ENCODE measurements at places on chromosomes 5 and 9.

DNA sequence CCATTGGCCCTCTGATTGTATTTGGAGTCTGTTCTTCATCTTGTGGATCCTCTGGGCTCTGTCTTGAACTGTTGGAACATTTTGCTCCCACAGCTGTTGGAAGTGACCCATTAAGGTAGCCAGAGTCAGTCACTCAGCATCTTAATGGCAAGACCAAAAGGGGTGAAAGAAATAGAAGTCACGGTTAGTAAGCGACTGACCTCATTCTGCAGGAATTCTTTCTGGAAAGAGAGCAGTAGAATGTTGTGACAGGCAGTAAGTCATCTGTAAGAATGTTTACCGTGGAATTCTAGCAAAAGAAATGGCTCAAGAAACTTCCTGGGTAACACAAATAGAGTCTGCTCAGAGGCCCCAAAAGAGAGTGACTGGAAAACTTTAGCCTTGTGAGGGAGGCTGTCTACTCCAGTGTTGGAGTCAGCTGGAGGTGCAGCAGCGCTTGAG lies 28.6 kb upstream of the TNC start:
- DNase-seq, result no peak

DNA sequence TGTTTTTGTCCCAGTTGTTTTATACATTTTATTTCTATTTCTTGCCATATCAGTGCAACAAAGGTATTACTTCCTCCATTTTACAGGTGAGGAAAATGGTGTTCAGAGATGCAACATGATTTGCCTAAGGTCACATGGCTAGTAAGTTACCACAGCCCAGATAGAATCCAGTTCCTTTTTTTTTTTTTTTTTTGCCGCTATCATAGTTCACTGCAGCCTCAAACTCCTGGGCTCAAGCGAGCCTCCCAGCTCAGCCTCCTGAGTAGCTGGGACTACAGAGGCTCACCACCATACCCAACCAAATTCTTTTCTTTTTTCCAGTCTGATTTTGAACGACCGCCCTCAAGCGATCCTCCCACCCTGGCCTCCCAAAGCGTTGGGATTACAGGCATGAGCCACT lies 480 bp upstream of the CCDC69 start:
- DNase-seq, result no peak

GRCh38 chr5:65926893-65927292 lies 518 bp downstream of the ERBIN start:
- DNase-seq, result no peak

DNA sequence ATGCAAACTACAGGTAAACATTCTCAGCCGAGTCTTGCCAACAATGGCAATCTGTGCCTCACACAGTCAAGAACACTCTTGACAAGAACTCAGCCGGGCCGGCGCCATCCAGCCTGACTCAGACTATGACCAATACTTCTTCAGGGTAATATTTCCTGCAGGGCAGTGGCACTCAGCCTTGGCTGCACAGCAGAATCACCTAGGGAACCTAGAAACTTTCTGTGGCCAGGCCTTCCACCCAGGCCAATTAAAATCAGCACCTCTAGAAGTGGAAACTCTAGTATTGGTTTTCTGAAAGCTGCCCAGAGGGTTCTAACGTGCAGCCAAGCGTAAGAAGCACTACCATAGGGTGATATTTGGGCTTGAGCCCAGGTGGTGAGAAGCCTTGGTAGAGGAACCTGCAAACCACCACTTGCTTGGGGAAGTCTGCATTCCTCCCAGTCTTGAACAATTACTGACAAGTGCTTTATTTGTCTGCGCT lies 120.6 kb downstream of the TTLL11 start:
- no peak for DNase-seq

GRCh38 chr5:73822989-73823339 lies 197.0 kb downstream of the ARHGEF28 start:
- no peak for DNase-seq

GRCh38 chr5:150485693-150486401 lies 22.1 kb upstream of the NDST1 start:
- DNase-seq, result no peak

DNA sequence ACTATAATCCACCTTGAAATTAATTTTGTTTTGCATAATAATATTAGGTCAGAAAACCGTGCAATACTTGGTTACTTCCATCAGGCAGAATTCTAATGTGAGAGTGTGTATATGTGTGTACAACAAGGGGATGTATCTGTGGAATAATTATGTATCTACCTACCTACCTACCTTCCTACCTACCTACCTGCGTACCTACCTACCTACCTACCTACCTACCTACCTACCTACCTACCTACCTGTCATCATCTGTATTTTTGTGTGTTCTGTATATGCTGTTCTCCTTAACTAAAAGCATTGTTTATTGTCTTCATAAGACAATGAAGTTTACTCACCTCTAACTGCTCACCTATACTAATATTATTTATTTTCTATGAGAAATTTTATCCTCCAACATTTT lies 52.8 kb downstream of the VCAN start:
- DNase-seq, result no peak

DNA sequence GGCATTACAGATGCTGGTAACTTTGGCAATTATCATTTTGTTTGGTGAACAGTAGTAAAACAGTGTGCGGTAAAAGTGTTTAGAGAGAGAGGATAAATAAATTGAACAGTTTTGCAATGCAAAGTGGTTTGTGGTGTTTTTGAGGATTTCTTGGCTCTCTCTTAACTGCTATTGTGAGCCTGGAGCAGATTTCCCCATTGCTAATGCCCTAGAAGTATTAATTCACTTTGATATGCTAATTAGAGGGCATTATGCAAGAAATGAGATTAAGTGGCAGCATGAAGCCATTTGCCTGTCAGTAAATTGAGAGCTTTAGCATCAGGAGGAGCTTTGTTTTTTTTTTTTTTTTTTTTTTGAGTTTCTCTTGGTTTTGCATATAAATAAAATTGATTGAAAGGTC lies 8.2 kb downstream of the PBX3 start:
- DNase-seq, result no peak

- no peak for DNase-seq
Measured at GRCh38 chr9:70581214-70581954, 166.9 kb upstream of the KLF9 start.

DNA sequence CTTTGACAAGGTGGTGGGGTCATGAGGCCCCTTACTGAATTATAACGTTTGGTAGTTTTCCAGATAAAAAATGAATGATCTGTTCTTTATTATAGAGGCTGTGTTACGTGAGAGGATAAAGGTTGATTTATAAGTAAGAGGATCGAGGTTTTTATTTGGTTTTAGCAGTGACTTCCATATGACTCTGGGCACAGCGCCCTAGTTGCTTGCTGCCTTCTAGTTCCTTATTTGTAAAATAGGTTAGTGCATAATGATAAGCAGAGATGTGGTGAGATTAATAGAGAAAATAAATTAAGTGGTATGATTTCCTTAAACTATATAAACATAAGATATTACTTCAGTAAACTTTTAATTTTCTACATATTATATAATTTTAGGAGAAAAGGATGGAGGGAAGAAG lies 29.8 kb downstream of the MRRF start:
- DNase-seq, result no peak

GRCh38 chr5:17257705-17258273 lies 40.4 kb downstream of the BASP1 start:
- DNase-seq, result no peak

GRCh38 chr5:50476549-50476948 lies 35.5 kb upstream of the EMB start:
- DNase-seq, result no peak

- no peak for DNase-seq
Measured at GRCh38 chr5:98368141-98368540, 405.3 kb upstream of the RGMB start.

- no peak for DNase-seq
Measured at GRCh38 chr9:18662320-18662719, 188.4 kb downstream of the ADAMTSL1 start.

GRCh38 chr9:6215562-6215961 lies at the start of gene IL33:
Gene IL33 (plus strand): TSS chr9:6215807. CDS start chr9:6241695, 25,888 bp downstream.
- no peak for DNase-seq

GRCh38 chr5:172700365-172701290 lies 59.6 kb downstream of the NEURL1B start:
- no peak for DNase-seq

DNA sequence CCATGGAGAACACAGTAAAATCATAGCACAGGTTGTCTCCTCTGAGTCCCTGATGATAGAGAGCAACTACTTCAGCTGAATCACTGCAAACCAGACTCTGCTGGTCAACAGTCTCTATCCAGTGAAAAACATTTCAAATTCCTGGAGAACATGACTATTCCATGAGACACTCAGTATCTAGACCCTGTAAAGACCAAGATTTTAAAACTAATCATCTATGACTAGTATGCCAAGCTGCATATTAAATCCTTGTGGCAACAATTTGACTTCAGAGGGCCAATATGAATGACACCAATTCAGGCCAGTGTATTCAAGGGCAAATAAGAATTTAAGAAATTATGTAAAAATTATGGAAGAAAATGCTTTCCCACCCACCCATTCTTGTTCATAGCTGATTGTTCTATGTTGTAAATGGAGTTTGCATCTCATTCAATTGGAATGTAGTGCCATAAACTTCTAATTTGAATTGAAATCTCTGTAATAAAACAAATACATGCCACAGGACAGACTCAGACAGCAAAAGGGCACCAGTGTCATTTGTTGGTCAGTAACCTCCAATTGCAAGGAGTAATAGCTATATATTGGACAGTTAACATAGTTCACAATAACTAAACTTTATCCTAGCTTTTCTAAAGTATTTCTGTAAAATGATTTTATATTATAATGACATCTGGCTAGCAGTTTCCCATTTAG lies 80.1 kb upstream of the LPAR1 start:
- no peak for DNase-seq

DNA sequence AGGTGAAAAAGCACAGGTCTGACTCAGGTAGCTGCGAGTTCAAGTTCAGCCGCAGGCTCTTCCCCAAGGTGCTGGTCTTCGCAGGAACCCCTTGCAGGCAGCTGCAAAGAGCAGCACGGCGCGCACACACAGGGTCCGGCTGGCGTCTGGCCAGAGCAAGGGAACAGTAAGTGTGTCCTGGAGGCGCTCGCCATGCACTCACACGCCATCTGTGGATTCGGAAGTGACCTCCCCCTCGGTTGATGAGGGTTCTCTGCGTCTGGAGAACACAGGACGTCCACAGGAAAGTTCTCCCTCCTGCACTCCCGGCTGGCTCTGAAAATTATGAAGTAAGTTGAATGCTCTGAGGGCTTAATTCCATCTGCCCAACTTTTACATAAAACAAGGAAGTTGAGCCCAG lies 14.0 kb upstream of the EGFL7 start:
- DNase-seq, result no peak

GRCh38 chr5:97229196-97229595 lies 46.1 kb upstream of the RIOK2 start:
- no peak for DNase-seq

- DNase-seq, result no peak
Measured at GRCh38 chr5:59296317-59297264, 596.9 kb downstream of the PDE4D start.

GRCh38 chr5:142540922-142541422 lies 144.9 kb downstream of the FGF1 start:
- DNase-seq, result no peak

- no peak for DNase-seq
Measured at GRCh38 chr5:116091416-116091815, 6.6 kb downstream of the COMMD10 start.

DNA sequence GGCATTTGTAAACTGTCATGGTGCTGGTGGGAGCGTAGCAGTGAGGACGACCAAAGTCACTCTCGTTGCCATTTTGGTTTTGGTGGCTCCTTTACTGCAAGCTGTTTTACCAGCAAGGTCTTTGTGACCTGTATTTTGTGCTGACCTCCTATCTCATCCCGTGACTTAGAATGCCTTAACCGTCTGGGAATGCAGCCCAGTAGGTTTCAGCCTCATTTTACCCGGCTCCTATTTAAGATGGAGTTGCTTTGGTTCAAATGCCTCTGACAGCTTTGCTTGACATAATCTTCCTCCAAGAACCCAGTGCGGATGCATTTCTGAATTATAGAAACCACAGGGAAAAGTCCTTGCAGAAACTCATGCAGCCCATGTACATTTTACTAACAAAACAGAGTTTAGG lies 3.9 kb upstream of the RASGRF2 start:
- DNase-seq, result no peak

GRCh38 chr5:160539431-160539830 lies 117.8 kb downstream of the PTTG1 start:
- DNase-seq, result no peak

GRCh38 chr9:18675332-18675731 lies 201.4 kb downstream of the ADAMTSL1 start:
- no peak for DNase-seq

- no peak for DNase-seq
Measured at GRCh38 chr5:53031695-53032096, 42.5 kb downstream of the ITGA2 start.

DNA sequence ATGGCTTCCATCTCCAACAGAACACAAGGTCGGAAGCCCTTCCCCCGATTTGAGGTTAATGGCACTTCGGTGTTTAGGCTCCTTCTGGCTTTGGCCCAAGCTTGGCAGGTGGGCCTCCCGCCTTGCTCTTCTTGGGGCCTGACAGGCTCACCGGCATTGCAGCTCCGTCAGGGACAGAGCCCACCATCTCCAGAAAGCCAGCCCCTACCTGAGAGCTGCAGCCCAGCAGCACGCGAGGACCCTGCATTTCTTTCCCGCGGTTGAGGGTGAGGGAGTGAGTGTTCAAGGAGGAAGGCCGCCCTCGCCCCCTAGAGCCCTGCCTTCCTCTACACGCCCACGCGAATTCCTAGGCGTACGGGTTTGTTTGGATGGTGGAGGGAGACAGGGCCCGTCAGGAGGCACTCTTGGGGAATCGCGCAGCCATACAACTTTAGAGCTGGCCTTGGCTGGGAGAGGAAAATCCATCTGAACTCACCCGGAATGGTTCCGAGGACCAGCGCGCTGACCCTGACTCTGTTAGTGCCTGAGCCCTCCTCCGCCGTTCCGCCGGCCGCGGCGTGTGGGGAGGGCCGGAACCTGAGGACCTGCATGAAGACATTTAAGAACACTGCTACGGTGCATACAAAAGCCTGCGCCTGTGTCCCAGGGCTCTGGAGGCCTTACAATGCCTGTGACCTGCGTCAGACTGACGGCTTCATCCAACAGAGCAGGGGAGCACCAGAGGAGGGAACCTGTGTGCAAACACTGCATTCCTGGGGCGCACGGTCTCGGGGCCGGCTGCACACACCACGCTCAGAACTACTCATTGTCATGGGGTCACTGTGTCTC lies 73.8 kb downstream of the MRPL36 start:
- DNase-seq, result no peak

DNA sequence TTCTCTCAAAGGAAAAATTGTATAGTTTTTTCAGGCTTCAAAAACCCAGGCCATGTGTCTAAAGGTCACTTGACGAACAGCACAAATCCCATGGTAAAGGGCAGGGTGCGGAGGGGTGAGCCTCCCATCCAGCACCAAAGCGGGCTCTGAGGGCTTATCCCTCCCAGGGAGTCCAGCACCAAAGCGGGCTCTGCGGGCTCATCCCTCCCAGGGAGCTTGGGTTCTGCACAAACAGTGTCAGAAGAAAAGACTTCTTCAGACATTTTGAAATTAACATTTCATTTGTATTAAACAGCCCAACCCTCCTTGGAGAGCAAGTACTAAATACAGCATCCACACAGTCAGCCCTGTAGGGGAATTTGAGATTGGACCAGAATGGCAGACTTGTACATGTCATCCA lies 43.0 kb upstream of the CLPTM1L start:
- no peak for DNase-seq

- DNase-seq, result no peak
Measured at GRCh38 chr5:53357439-53357838, 123.0 kb upstream of the FST start.

GRCh38 chr5:104998169-104998568 lies 1435.6 kb upstream of the NUDT12 start:
- no peak for DNase-seq

GRCh38 chr5:149015126-149015525 lies 47.7 kb downstream of the SH3TC2 start:
- DNase-seq, result no peak
